ENCODE measurements at places on chromosomes 7 and 10.

GRCh38 chr10:95181726-95182125 is 12.3 kb upstream of the ACSM6 start:
- DNase-seq: no peak

DNA sequence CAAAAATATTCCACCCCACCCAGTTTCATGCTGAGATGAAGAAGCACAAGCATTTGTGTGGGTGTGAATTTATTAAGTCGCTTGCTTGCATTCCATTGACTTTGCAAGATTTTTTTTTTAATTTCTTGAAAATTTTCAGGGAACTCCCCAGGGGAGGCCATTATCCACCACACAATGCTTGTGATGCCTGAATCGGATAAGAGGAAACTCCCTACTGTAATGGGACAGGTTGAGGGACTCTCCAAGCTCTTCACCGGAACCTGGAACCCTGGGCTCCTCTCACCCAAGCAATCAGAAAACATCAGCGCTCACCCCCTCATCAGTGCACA is 153.6 kb upstream of the ZMIZ1 start:
- no peak for DNase-seq

GRCh38 chr10:63770523-63770922 is 249.3 kb downstream of the REEP3 start:
- DNase-seq: no peak

GRCh38 chr7:45689797-45690761 is 115.9 kb downstream of the ADCY1 start:
- DNase-seq: no peak

- DNase-seq: no peak
Observed at GRCh38 chr10:112376396-112376790, 2.5 kb downstream of the ACSL5 start.

GRCh38 chr10:94052866-94053791 is 59.4 kb downstream of the PLCE1 start:
- no peak for DNase-seq

GRCh38 chr7:51111241-51111940 is 205.2 kb downstream of the COBL start:
- DNase-seq: no peak

- no peak for DNase-seq
Observed at GRCh38 chr10:86976362-86977056, 8.2 kb downstream of the ADIRF start.

DNA sequence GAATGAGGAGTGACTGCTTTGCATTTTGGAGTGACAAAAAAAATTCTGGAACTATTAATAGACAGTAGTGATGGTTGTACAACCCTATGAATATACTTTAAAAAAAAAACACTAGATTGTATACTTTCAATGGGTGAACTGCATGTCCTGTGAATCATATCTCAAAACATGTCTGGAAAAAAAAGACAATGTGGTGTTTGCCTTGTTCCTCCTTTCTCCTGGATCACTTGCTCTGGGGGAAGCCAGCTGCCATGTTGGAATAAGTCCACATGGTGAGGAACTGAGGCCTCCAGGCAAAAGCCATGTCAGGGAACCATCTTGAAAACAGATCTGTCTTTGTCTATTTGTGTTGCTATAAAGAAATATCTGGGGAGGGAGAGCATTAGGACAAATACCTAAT is 39.5 kb upstream of the YAE1 start:
- no peak for DNase-seq

DNA sequence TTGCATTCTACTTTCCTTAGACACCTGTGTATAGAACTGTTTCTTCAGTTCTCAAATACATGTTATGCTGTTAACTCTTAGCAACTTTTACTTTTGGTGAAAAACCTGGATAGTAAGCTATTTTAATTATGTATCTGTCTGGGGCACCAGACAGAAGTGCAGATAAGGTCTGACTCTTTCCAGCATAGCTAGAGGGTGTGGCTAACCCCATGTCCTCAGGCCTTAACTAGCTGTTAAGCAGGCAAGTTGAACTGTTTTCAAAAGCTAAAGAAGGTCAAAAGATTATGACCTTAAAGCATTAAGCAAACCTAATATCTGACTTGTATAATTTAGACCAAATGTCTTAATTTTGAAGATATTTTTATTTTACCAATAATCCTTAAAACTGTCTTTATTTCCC is 45.1 kb upstream of the INHBA start:
- DNase-seq: no peak

DNA sequence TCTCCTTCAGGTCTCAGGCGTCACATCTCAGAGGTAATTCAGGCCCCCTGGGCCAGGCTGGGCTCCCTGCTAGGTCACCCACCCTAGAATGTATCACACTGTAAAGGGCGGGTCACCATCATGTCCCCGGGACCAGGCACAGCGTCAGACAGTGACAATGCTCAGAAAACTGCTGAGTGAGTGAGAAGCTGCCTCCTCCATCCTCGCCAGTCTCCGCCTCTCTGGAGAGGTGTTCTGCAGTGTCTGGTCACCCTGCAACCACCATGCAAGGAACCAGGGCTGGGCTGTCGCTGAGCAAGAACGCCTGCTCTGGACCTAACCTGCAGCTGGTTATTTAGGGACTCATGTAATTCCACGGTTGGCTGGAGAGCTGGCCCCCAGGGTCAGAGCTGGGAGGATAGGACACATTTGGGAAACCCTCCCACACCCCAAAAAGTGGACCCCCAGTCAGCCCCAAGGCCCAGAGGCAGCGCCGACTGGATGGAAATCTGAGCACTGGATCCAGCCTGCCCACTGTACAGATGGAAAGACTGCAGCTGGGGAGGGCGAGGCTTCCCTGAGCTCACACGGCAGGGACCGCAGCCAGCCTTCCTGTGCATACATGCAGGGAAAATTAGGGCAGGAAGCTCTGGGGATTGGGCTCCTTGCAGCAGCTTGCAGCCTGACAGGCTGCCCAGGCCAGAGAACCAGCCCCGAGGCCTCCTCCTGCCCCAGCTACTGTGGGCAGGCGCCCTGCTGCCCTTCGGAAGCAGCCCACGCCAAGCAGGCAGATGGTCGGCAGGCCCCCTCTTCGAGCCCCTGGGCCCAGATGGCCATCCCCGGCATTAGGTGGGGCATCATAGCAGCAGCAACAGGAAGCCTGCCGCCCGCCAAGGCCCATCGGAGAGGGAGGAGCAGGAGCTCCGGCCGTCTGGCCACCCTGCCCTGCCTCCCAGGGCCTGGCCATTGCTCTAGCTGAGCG is 105.4 kb upstream of the ZMIZ1 start:
- no peak for DNase-seq

- no peak for DNase-seq
Observed at GRCh38 chr7:133301444-133301843, 48.6 kb downstream of the EXOC4 start.

GRCh38 chr7:43363035-43363791 is 219.7 kb upstream of the STK17A start:
- no peak for DNase-seq

- no peak for DNase-seq
Observed at GRCh38 chr7:7768977-7769709, 50.7 kb upstream of the RPA3 start.

GRCh38 chr7:129841465-129841864 is 111.3 kb downstream of the UBE2H start:
- no peak for DNase-seq

DNA sequence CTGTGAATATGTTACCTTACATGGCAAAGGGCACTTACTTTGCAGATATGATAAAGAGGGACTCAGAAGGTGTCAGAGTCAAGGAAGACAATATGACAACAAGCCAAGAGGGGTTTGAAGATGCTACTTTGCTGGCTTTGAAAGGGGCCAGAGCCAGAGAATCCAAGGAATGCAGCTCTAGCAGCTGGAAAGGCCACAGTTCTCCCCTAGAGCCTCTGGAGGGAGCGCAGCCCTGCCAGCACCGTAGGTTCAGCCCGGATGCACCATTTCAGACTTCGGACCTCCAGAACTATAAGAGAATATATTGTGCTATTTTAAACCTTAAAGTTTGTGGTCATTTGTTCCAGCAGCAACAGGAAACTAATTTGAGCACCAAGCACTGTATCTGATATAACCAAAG is 32.9 kb upstream of the WDR11 start:
- no peak for DNase-seq

GRCh38 chr7:47579458-47579857 is 2.5 kb downstream of the TNS3 start:
- no peak for DNase-seq

DNA sequence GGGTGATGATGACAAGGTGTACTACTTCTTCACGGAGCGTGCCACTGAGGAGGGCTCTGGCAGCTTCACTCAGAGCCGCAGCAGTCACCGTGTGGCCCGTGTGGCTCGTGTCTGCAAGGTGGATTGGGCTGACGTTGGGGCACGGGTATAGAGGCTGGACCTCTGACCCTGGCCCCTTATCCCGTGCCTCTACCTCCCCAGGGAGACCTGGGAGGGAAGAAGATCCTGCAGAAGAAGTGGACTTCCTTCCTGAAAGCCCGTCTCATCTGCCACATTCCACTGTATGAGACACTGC is 8.4 kb downstream of the MRPL43 start:
- no peak for DNase-seq

DNA sequence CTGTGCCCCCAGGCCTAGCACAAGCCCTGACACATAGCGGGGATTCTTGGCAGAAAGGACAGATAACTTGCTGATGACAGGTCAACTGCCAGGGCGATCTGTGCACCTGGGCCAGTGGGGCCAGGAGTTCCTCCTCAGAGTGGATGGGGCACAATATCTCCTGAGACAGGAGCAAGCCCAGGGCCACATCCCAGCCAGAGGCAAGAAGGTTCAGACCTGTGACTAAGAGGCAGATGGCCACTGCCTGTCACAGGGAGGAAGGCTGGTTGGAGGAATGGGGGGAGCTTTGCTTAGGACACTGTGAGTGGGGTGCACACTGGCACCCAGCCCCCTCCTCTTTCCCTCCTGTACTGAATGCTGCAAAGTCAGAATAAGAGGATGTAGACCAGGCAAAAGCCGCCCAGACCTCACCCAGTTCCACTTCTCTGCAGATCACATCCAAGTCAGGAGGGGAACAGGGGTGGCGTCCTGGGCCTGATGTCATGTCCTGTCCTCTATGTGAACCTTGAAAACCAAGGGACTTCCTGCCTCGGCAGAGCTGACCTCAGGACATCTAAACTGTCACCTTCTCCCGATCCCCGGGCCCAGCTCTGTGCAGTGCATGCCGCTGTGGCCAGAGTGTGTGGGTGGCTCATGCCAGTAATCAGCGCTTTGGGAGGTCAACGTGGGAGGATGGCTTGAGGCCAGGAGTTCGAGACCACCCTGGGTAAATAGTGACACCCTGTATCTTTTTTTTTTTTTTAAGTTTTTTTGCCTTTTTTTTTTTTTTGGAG is 1.3 kb downstream of the GUSB start:
- peak; percentile 64 for DNase-seq

DNA sequence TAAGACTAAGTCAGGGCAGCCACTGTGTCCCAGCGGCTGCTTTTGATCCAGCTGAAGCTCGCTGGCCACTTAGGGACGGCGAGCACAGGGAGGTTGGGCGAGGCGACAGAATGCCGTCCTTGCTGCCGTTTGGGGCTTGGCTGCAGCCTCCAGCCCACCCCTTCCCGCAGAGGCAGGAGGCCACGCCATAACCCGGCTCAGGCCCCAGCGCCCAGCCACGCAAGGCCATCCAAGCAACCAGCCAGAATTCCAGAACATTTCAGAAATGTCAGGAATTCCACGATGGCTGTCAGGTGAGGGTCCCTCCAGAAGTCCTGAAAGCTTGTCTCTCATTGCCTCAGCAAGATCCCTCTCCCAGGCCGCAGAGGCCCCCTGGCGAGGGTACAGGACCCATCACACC is 479.1 kb upstream of the FOXK1 start:
- no peak for DNase-seq

- DNase-seq: no peak
Observed at GRCh38 chr7:151700586-151701165, 176.2 kb downstream of the PRKAG2 start.

DNA sequence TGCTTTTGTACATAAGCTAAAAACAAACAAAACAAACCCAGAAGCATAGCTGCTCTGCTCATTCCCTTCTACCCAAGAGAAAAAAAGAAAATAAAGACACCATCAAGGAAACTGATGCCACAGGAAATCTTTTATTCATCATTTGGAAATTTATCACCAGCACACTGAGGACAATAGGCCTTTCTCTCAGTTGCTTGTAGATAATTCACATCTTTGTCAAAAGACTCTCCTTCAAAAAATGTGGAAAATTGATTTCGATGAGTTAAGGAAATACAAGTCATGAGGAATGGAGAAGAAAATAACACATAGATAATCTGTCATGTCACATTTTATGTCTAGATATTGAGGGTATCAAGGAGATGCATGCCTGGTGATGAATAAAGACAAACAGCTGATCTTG is 53.5 kb downstream of the ZNF37A start:
- no peak for DNase-seq

- DNase-seq: peak; percentile 10
Observed at GRCh38 chr7:66894463-66895080, 26.5 kb upstream of the TMEM248 start.

DNA sequence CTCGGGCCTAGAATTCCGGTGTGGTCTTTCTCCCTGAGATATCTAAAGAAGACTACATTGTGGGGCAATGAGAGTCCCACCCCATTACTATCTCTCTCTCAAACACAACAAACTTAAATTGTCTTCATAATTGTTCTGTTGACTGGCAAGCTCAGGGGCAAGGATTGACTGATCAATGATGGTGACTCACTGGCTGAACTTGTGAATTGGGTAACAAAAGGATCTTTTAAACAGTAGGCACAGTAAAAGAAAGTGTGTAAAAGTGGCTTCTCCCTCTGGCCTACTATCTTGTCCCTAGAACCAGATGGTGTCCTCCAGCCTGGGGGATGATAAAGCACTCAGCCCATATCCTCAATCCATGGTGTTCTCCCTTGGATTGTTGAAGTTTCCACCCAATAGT is 63.1 kb upstream of the RAPGEF5 start:
- DNase-seq: no peak

DNA sequence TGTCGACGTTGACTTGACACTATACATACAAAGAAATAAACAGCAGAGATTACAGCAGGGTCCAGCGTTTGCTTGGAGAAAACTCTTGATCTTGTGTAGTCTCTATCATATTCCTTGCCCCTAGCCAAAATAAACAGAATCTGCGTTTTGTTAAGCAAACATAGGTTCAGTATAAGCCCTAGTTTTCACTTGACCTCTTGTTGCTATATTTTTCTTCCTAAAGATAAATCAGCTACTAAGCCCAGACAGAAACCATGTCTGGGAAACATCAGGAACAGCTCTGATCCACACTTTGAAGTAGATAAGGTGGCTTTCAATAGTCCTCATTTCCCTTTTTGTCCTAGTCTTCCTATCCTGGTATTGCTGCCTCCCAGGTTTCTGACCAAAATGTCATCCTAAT is 328.2 kb upstream of the MAGI2 start:
- no peak for DNase-seq

DNA sequence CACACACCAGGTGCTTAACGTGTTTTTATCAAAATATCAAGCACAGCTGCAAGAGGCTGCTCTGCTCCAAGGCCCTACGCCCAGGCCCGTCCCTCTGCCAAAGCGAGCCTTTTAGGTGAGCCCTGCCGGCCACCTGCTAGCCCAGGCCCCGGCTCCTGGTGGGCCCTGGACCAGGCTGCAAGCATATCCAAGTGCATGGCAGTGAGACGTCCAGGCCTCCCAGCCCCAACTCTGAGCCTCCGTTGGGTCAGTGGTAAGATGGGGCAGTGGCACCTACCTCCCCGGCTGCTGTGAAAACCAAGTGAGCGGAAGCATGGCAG is 136.2 kb downstream of the LHPP start:
- DNase-seq: no peak

GRCh38 chr7:113936982-113937381 is 18.2 kb upstream of the PPP1R3A start:
- DNase-seq: no peak

All from CD4-positive, alpha-beta T cell treated with Interleukin-10 for 1 hour (primary cell).